ENCODE measurements at places on chromosomes 4 and X.

- no peak for DNase-seq
Observed at GRCh38 chr4:71944956-71945355, 86.8 kb upstream of the NPFFR2 start.

DNA sequence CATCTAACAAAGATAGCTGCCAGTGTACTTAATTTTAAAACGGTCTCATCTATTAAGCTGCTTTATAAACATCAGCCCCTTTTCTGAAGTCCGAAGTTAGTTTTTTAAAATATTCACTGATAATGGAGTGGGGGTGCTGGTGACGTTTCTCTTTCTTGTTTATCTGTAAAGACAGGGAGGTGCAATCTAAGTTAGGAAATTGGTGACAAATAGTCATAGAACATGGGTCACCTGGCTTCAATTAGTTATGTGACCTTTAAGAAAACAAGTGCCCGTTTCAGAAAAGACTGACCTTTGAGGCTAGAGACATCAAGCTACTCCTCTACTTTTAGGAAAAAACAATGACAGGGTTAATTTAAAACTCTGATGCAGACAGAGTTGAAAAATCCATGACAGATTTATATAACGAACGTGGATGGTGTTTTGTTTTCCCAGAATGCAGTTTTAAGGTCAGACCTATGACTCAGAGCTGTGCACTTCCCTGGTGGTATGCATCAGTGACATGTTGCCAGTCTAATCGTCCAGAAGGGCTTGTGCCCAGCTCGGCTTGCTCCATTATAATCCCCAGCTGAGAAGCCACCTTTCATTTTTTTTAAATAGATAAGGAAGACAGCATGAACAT is 38.2 kb downstream of the FHL1 start:
- no peak for DNase-seq

- no peak for DNase-seq
Observed at GRCh38 chr4:47493238-47494123, 8.4 kb downstream of the ATP10D start.

GRCh38 chrX:28158019-28158777 is 176.9 kb upstream of the DCAF8L1 start:
- no peak for DNase-seq

Data from stimulated activated CD4-positive, alpha-beta T cell treated with anti-CD3 and anti-CD28 coated beads, Interleukin-4, amount 100 ng/mL, for 4 hours (primary cell).